Hepatocyte (in vitro differentiated cells): ENCODE measurements at places on chromosomes 16 and 17.

DNA sequence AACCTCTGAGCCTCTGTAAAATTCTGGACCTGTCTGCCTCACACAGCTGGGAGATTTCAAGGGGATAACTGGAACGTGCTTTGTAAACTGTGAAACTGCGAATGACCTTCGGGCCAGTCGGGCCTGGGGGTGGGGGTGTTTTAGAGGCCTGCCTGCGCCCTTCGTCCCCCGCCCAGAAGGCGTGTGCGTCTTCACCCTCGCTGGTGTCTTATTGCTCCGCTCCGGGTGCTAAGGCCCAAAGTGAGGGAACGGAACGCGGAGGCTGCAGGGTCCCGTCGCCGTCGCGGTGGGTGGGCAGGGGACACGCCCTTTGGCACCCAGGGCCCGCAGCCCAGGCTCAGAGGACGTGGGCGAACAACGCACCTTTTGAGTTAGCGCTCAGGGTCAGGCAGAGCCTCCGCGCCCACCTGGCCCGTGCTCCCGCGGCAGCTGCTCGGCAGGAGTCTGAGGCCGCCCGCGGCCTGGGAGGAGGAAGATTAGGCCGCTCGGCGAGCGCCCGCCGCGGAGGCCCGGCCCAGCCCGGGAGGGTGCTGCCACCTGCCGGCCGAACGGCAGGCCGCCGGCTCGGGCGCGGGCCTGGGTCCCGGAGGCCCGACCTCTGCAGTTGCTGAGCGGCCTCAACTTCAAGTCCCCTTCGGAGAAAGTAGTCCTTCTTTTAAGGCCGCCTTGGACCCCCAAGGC is 29.7 kb downstream of the DCAKD start:
- peak; percentile 89 for DNase-seq

GRCh38 chr17:65198653-65199382 is 61.6 kb downstream of the RGS9 start:
- peak; percentile 74 for DNase-seq

GRCh38 chr16:1475552-1476114 is 805 bp upstream of the CLCN7 start:
- DNase-seq: no peak

GRCh38 chr17:40910441-40910841 is 25.4 kb upstream of the KRT20 start:
- peak; percentile 36 for DNase-seq

DNA sequence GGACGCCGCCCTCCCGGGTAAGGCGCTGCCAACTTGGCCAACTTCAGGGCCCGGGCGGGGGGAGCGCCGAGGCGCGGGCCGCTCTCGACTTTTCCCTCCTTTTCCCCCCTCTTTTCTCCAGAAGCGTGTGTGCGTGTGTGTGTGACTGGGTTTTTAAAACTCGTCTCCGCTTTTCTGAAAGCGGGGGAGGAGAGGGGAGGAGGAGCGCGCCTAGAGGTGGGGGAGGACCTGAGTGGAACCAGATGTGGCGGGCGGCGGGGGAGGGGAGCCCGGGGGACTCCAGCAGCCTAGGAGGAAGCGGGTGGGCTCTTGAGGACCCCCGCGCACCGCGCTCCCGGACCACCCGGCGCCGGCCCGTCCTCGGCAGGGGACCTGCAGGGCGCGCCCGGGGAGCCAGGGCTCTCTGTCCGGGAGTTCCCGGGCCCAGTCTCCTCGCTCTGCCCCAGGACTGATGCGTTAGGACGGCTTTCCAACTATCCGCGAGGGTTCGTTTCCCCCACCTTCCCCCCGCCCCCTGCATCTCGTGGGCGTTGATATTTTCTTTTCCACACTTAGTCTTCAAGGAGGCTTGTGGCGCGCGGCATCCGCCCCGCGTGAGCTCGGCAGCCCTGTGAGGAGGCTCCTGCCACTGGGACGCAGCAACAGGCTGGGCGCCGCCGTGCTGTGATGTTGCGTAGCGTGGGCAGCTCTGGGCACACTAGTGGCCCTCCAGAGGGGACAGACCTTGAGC is 599 bp downstream of the MRC2 start:
- peak; percentile 70 for DNase-seq

DNA sequence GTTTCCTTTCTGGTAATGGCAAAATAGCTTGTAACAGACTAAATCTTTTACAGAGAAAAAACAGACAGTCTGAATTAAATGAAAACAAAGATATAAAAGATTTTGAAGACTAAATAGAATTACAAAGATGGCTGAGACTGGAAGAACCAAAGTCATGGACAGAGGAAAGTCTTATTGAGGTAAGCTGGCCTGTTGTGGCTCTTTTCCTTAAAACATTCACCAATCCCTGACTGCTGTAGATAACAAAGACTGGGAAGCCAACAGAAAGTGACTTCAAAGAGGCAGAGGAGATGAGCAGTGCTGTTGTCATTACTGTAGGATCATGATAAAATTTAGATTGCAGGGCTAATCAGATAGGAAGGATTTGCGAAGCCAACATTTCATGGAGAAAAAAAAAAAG is 517.0 kb downstream of the KIF2B start:
- no peak for DNase-seq

- DNase-seq: peak; percentile 46
Measured at GRCh38 chr16:8874388-8874787, 5.6 kb upstream of the CARHSP1 start.

- no peak for DNase-seq
Measured at GRCh38 chr16:74291577-74292208, 4.9 kb upstream of the PSMD7 start.

- no peak for DNase-seq
Measured at GRCh38 chr16:69922200-69922599, 28.9 kb upstream of the CLEC18A start.

DNA sequence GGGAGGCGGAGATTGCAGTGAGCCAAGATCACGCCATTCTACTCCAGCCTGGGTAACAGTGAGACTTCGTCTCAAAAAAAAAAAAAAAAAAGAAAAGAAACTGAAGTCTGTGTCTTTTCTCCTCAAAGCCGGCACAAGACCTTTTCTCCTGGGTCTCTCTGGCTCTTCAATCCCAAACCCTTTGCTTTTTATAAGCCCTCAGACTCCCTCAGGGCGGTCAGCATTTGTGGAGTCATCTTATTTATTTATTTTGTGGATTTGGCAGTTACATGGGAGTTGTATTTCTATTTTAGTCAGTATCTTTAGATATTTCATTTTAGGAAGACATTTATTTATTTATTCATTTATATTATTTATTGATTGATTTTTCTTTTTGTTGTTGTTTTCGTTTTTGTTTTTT is 57.7 kb upstream of the MAP3K14 start:
- no peak for DNase-seq

DNA sequence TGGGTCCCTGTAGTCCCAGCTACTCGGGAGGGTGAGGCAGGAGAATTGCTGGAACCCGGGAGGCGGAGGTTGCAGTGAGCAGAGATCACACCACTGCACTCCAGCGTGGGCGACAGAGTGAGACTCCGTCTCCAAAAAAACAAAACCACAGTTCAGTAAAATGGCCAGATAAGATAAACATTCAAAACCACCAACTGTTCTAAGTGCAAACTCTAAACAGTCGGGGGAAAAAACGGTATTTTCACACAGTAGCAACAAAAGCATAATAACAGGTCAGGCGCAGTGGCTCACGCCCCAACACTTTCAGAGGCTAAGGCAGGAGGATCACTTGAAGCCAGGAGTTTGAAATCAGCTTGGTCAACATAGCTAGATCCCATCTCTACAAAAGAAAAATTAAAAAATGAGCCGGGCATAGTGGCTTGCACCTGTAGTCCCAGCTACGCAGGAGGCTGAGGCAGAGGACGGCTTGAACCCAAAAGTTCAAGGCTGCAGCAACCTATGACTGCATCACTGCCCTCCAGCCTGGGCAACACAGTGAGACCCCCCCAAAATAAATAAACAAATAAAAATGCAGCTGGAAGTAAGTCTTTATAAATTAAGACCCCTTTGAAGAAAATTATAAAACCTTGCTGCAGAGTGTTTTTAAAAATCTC is 10.8 kb upstream of the HASPIN start:
- no peak for DNase-seq

DNA sequence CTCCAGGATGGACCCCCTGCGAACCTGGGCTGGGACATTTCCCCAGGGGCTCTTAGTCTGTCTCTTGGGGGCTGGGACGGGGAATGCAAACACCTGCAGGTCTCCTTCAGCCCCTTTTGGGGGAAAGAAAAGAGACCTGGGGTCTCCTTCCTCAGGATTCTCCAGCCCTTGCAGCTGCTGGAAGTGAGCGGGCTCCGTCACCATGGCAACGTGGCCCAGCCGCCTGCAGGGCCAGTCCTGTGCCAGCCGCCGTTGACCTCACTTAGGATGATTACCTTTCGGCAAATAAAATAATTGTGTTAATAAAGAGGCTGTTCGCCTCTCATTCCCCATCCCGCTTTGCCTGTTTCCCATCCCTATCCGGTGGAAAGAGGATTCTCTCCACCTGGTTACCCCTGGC is 25.7 kb downstream of the MRM1 start:
- no peak for DNase-seq

DNA sequence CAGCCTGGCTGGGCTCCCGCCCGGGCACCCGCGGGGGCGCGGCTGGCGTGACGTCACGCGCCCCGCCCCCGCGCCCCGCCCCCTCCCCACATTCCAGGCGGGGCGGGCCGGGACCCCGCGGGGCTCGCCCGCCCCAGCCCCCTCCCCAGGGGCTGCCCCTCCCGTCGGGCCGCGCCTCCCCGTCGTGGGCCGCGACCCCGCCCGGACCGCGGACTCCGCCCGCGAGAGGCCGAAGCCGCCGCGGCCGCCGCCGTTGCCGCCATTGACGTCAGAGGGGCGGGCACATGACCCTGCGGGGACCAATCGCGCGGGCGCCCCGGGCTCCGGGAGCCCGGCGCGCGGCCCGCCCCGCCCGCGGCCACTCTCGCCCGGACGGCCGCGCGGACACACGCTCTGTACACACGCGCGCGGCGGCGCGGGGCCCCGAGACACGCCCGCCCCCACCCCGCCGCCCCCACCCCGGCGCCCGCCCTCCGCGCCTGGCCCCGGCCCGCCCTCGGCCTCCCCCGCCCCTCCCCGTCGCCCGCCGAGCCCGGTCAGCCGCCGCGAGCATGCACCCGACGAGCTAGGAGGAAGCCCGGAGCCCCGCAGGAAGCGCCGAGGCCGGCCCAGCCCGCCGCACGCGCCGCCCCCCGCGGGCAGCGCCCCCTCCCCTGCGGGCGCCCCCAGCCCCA is at the start of gene CMIP:
CMIP (plus strand) TSS at position 361 of the 674 bp plus-strand sequence.
- peak; percentile 96 for DNase-seq

DNA sequence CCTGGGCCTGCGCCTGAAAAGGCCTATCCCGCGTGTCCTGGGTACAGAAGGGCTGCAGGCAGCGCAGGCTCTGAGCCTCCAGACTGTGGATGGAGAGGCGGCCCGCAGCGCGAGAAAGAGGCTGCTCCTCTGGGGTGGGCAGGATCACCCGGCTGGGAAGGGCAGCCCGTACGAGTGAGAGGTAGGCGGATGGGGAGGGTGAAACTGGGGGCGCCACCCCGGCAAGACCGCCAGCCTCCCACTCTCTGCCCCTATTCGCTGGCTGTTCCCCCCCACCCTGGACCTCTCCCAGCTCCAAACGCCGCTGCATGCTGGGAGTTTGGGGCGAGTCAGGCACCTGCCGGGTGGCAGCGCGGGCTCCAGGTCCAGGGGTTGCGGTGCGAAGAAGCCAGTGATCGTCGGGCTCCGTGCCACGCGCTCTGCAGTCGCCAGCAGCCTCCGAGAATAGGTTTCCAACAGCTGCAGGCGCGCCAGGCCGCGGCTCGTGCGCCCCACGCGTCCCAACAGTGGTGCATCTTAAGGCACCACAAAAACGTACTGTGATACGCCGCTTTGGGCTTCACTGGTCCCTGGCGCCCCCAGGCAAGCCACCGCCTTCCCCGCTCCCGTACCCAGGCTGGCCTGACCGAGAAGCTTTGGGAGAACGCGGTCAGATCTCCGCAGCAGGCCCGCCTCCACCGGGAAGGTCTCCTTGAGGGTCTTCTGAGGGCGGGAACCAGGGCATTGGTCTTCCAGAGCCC is 1.1 kb downstream of the NOXO1 start:
- no peak for DNase-seq

GRCh38 chr17:64784353-64785010 is 122.4 kb upstream of the SMURF2 start:
- no peak for DNase-seq

DNA sequence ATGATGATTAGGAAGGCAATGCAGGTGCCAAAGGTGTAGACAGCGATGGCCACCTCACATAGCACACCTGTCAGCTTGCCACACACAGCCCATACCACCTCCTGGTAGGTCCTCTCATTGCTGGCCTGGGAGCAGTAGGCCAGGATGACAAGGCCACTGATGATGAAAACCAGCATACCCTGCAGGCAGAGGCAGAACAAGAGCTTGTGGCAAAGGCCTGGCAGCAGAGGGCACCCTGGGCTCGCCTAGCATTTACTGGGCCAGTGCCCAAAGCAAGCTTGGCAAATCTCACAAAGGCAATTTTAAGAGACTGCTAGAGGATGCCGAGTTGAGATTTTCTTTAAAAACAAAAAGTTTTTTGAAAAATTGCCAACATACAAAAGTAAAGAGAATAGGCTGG is 5.9 kb downstream of the SLC38A7 start:
- no peak for DNase-seq

GRCh38 chr16:31082368-31083045 is 6.2 kb downstream of the PRSS53 start:
- DNase-seq: peak; percentile 3

GRCh38 chr17:40607641-40608040 is 40.0 kb downstream of the SMARCE1 start:
- DNase-seq: no peak

DNA sequence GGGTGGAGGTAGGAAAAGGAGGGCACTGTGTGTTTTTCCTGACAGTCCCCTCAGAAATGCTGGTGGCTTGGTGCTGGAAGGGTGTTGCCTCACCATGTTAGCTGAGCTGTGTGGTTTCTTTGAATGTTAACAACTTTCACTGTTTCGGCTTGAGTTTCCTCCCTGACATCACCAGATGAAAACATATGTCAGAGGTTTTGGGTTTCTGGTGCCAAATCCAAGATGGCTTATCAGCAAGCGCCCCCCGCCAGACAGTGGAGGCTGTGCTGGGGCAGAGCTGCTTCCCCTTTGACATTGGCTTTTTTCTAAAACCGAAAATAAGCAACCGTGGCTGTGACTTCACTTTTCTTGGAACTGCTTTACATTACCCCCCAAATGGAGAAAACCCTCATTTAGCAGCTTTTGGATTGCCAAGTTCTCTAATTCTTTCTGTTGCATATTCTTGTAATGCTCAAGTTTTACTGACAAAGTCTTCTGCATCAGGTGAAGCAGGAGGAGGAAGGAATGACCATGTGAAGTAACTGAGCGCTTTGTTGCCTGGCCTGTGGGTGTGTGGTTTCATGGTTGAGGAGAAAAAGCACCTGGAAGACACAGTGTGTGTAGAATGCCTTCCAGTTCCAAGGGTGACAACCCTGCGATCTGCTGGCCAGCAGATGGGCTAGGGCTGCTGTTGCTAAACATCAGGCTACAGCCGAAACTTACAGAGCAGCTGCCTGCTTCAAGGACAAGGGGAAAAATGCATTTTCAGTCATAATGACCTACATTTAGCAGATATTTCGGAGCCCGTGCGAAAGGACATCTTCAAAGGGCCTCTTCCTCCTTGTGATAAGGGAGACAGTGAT is 9.7 kb downstream of the RMI2 start:
- no peak for DNase-seq

GRCh38 chr17:7236808-7237207 is 2.4 kb downstream of the PHF23 start:
- no peak for DNase-seq
